B cell (primary cell): ENCODE measurements at places on chromosomes 16 and 17.
A peak's percentile ranks its signal among the peaks of the same experiment; 100 is the strongest.

- DNase-seq: no peak
Measured at GRCh38 chr16:17321824-17322223, 148.9 kb downstream of the XYLT1 start.

DNA sequence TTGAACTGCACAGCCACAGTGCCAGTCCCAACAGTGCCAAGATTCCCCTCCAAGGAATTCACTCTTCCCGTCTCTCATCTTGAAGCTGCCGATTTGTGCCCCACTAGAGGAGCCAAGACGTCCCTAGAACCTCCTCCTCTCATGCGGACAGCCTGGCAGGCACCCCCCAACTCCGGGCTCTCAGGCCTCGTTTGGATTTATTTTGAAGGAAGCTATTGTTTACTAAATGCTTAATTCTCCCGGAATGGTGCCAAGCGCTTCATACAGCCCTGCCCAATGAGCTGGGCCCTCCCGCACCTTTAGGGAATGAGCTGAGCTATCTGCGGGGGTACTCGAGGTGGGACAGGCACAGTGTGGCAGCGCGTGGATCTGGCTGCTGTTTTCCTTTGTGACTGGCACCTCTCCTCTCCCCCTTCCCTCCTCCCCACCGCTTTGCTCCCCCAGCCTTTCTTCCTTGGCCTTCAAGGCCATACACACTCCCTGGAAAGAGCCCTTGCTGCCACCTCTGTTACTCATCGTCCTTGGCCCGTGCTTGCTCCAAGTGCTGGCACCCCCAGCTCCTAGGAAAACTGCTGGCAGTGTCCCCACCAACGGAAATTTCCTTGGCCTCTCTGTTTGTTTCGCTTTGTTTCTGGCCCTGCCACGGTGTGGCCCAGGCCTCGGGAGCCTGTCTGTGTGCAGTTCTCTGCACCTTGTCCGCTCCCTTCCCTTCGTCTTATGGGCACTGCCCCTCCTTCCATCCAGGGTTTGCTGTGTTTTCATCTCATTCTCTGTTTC lies 49.9 kb upstream of the CDR2 start:
- no peak for DNase-seq

GRCh38 chr16:86585821-86586611 lies 7.7 kb downstream of the FOXL1 start:
- DNase-seq: no peak

- no peak for DNase-seq
Measured at GRCh38 chr16:13439766-13440165, 480.2 kb upstream of the ERCC4 start.

GRCh38 chr17:75983501-75984181 lies 4.6 kb downstream of the TEN1 start:
- DNase-seq: no peak

DNA sequence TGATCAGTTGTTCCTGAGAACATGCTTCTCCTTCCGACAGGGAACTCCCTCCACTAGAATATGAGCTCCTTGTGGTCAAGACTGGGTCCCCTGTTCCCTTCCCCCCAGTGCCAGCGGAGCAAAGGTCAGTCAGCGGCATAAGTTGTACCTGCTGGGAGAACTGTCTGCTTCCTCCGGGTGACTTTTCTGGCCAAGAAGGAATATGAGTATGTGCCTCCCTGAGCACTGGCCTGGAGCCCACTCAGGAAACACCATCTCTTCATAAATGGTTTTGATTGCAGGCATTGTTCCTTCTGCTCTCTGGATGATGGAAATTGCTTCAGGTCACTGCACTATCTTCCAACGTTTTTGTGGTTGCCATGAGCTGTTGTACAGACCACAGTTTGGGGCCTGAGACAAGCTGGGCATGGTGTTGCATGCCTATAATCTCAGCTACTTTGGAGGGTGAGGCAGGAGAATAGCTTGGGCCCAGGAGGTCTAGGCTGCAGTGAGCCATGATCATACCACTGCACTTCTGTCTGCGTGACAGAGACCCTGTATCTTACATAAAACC lies 2.9 kb upstream of the P4HB start:
- DNase-seq: peak; percentile 10

DNA sequence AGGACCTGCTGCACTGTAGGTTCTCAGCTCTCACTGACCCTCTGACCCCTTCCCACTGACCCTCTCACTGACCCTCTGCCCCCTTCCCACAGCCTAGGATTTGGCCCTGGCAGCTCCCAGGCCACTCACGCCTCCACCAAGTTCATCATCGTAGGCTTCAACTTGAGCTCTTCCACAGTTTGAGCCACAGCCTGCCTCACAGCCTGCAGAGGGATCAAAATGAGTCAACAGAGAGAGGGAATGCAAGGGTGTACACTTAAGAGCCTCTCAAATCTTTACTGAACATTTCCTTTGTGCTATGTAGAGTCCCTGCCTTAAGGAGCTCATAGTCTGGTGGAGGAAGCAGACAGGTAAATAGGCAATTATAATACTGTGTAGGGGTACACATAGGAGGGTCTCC lies 12.1 kb downstream of the HEATR9 start:
- DNase-seq: no peak

DNA sequence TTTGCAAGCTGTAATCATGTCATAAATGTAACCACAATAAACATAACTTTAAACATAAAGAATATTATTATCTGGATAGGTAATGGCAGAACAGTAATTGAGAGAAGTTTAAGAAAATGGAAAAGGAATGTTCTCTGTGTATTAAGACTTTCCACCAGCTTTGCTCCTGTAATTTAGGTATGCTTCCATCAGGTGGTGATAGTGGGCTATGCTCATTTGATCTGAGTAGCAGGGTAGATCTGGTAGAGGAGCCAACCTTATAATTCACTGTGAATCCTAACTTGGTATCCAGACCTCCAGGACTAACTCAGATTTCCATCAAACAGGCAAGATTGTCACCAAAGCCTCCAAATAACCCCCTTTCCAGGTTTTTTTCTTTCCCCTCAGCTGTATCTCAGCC lies 137.9 kb upstream of the ZKSCAN2 start:
- no peak for DNase-seq

- DNase-seq: no peak
Measured at GRCh38 chr16:25716186-25716585, 24.4 kb downstream of the HS3ST4 start.

- DNase-seq: no peak
Measured at GRCh38 chr17:72717276-72717675, 375.2 kb downstream of the SLC39A11 start.
